Activated CD8-positive, alpha-beta T cell treated with anti-CD3 and anti-CD28 coated beads, Interleukin-2, amount 10 ng/mL, durations not matched to agents 7 days and 5 days (primary cell): ENCODE measurements at places on chromosomes 5 and 9.

DNA sequence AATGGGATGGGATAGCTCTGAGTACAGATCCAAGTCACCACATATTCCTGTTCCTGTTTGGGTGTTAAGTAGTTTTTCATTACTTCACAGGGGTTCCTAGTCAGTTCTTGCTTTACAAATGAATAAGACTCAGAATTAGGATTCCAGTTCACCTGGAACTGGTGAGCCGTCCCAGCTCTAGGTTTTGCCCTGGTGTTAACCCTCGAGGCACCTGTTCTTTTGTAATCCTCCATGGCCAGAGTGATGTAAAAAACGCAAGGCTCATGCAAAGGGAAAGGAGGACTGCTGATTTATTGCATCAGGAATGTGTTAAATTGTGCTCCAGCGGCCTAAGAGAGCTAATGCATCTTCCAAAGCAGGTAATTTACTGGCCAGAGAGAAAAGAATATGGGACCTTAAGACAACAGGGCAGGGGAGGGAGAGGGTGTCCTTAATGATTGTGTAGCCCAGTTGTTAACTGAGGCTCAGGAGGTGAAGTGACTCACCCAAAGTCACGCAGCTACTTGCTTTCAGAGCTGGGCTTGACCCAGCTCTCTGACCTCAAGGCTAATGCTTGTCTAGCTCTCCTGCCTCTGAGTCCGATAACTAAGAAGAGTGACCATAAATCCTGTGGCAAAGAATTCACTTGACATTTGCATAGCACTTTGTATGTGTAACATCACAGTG is 70.5 kb downstream of the DMRT2 start:
- DNase-seq = no peak

- no peak for DNase-seq
Observed at GRCh38 chr5:66829826-66830225, 233.6 kb downstream of the MAST4 start.

DNA sequence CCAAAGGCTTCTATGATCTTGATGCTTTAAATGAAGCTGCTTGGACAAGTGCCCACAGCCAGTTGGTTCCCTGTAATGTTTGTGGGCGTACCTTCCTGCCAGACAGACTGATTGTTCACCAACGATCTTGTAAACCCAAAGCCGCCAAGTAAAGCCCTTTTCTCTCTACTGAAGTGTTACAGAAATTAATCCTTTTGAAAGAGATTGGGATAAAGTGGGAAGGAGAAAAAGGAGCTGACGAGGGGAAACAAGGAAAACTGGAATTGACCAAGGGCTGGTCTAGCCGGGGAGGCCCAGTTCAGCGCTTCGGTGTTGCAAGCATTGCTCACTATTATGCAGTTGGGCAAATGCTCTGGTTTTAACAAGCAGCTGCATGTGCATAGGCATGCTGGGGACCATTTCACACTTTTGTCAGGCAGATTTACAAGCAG is 53.2 kb downstream of the ZNF474 start:
- DNase-seq = no peak

DNA sequence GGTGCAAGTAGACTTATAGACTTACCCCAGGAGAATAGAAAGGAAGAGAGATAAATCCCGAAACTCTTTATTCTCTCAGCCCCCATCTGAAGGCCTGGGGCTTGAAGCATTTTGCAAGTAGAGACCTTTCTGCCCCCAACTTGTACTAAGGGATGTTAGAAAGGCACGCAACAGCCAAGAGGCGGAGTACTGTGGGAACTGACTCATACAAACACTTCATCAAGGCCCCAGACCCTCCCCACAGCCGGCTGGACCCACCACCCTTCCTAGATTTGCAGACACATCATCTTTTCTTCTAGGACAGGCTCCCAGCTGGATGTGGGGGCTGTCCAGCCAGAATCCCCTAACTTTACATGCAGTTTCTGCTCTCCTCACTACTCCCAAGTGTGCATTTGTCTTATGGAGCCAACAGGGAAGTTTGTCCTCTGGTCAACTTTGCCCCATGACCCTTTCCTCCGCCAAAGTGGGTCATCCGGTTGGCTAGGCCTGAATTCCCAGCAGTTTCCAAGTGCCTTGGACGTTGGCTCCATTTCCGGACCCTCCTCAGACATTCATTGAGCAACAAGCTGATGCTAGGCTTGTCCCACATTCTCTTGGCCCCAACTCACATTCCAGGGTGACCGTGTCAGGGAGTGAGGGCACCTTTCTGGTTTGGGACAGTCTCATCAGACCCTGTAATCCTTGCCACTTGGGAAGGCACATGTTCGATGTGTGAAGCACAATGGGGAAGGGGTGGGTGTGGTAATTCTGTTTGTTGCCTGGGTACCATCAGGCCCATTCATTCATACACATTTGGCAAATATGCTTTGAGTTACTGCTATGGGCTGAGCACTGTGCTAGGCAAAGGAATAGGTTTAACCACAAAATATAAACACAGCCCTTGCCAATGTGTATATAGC is 64.6 kb downstream of the ABLIM3 start:
- DNase-seq = no peak

GRCh38 chr5:159393854-159394274 is 63.6 kb upstream of the IL12B start:
- DNase-seq = no peak

DNA sequence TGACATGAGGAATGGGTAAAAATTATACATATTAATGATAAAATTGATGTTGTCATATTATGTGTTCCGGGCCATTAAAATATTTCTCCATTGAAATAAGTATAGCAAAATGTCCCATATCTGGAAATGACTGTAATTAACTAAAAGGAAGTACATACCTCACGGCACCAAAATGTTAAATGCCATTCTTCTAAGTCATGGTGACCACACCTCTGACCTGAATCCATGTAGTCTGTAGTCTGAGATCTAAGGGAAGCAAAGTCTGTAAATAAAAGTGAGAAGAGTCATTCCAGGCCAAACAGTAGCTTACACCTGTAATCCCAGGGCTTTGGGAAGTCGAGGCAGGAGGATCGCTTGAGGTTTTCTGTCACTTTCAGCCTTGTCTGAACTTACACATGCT is 8.7 kb upstream of the GDA start:
- DNase-seq = no peak

GRCh38 chr5:149002761-149003689 is 59.8 kb downstream of the SH3TC2 start:
- no peak for DNase-seq

DNA sequence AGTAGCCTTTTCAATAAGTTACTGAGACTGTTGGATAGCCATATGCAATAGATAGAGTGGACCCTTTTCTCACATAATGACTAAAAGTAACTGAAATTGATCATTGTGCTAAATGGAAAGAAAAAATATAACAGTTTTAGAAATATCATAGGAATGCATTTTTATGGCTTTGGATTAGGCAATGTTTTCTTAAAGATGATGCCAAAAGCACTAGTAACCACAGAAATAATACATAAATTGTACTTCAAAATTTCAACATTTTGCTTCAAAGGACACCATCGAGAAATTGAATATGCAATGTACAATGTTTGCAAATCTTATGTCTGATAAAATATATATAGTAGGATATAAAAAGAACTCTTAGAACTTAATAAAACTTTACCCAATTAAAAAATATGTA is 1267.5 kb upstream of the CDH9 start:
- no peak for DNase-seq

- no peak for DNase-seq
Observed at GRCh38 chr9:93306081-93306480, 122.1 kb downstream of the WNK2 start.

GRCh38 chr5:59540366-59540765 is 353.2 kb downstream of the PDE4D start:
- no peak for DNase-seq

GRCh38 chr5:94057217-94057616 is 315.8 kb upstream of the POU5F2 start:
- no peak for DNase-seq

GRCh38 chr9:136012651-136013050 is 51.5 kb upstream of the UBAC1 start:
- DNase-seq = no peak

DNA sequence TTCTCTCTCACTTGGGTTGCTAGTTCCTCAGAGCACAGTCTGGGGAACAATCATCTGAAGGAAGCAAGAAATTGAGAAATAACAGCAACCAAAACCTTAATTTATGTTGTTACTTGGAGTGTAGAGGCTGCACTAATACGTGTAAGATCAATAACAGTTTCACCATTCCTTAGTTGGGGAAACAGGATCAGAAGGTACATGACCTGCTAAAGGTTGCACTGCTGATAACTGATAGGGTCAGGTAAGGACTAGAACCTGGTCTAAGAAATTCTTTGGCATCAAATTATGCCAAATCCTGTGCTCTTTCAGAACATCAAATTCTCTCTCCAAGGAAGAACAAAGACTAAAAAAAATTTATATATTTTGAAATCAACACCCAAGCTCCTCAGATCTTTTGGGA is 278.6 kb upstream of the C9orf72 start:
- no peak for DNase-seq

DNA sequence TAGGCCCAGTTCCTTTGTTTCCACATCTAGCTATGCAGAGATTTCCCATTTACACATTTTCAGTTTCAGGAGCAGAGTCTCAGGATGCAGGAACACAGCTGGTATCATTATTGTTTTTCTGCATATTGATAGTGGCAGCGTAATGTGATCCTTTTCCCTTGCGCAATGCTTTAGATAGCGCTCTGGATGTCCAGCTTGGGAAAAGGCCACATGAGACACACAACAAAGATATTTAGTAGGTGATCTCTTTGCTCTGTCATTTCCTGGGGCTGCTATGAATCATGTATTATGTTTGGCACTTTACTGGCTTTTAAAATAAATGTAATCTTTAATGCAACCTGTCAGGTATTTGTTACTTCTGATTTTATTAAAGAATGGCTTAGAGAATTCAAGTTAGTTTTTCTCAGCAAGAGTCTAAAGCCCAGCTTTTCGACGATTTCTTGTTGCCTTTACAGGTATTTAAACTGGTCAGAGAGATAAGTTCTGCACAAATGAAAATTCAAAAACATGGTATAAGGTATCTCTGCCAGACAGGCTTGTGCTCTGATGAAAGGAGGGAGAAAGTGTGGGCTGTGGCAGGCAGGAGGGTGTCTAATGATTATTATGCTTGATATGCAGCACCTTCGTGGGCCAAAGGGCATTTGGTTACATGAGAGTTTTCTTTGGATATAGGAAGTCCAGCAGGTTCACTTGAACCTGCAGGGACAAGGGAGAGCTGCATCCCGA is 42.2 kb downstream of the PTTG1 start:
- DNase-seq = no peak

- DNase-seq = no peak
Observed at GRCh38 chr5:159759791-159760290, 156.4 kb upstream of the ADRA1B start.

DNA sequence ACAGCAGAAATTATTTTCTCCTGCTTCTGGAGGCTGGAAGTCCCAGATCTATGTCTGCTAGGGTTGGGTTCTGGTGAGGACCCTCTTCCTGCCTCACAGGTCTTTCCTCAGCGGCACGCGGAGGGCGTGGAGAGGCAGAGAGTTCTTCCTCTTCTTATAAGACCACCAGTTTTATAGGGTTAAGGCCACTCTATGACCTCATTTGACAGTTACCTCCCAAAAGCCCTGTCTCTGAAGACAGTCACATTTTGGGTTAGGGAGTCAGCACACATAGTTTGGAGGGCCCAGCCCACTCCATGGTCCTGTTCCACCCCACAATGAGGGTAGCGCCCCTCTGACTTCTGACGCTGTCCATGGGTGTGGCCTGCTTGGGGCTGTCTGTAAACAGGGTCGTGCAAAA is 46.7 kb downstream of the TRIP13 start:
- DNase-seq = no peak

DNA sequence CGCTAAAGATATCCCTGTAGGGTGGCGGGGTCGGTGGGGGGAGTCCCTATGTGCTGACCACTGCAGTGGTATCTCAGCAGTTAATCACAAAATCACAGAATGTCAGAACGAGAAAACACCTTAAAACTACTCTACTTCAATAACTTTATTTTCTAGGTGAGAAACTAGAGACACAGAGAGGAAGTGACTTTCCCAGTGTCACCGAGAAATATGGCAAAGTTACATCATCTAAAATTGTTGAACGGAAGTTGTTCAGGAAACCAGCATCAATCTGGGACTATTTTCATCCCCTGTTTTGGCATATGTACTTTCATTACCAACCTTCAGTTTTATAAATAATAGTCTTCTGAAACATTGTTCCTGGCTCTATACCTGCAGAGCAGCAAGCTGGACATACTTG is 384.0 kb downstream of the SPOCK1 start:
- DNase-seq = no peak

DNA sequence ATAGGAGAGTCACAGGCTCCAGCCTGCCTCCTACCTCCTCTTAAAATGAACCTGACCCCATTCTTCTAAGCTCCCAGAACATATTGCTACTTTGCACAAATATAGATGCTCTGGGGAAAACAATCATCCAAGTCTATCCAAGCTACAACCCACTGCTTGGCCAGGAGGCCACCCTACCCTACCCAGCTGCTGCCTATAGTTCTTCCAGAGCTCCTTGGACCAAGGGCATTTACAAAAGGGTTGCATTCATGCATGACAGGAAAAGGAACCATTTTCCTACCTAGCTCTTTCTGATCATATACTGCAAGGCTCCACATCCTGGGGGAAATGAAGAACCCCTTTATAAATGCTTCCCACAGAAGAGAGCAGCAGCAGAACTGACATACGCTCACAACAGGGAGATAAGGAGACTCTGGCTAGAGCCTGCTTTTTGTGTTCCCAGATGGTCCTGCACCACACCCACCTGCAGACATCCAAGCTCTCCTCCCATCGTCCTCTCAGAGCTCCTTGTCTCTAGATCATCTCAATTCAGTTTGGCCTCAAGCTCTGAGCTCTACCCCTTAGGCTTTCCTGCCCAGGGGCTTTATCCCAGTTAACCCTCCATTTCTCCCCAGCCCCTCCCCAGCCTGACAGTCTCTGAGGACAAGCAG is 185.5 kb downstream of the SPOCK1 start:
- DNase-seq = no peak

- no peak for DNase-seq
Observed at GRCh38 chr5:7331131-7331530, 64.8 kb upstream of the ADCY2 start.

DNA sequence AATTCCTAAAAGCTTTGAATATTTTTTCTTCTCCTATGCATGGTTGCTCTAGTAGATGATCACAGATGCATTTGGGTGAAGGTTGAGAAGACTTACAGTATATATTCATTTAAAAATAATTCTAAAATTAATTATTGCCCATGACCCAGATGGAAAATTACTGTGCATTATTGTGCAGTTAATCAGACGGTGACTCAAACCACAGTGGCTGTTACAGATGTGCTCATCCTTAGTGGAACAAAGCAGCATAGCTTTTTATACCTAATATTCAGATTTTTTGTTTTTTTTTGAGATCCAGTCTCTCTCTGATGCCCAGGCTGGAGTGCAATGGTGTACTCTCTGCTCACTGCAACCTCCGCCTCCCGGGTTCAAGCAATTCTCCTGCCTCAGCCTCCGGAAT is 10.7 kb downstream of the OR2V1 start:
- no peak for DNase-seq

GRCh38 chr5:142697356-142698255 is 11.7 kb upstream of the FGF1 start:
- DNase-seq = no peak
